Left cardiac atrium (tissue), 4 donors: ENCODE measurements at places on chromosomes 1 and 21. TPM values are rescaled to one million over a fixed set of nuclear protein-coding genes. Genes with fewer than 3 reads are reported as not detected.

SLC44A5 gene
- 4.2 TPM for total RNA-seq

GBP3 gene
- 8.2 TPM for total RNA-seq

KRTAP6-3 gene
- not detected for total RNA-seq

C1orf226 gene
- total RNA-seq = 4.9 TPM
